ENCODE measurements at places on chromosomes 11 and 22.

DNA sequence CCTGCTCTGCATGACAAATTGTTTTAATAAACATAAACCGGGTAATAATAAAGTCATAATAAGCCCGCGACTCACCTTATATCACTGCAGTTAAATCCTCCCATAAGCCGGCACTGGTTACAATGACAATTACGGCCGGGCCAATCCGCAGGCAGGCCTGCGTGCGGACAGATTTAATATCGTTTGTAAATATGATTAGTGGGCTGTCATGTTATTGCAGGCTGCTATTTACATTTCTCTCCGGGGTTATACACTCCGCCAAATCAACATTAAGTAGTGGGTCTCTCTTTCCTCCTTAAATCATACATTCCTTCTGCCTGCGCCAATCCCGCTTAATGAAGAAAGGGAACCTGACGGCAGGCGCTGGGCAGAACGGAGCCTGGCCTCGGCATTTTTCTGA, 51.8 kb upstream of the LMO1 start:
- no peak for DNase-seq

DNA sequence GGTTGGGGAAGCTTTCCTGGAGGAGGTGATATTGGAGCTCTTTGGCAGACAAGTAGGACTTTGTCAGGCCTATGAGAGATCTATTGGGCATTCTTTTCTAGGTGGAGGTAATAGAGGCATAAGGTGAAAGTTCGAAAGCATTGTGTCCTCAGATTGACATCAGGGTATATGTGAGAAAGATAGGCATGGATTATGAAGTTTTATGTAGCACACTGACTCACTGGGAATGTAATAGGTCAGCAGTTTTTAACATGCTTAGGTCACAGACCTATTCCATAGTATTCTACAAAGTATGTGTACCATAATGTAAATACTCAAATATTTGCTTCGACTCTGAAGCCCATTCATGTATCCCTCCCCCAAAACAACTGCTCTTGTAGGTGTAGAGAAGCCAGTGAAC, 11.8 kb downstream of the HIKESHI start:
- DNase-seq, result no peak

DNA sequence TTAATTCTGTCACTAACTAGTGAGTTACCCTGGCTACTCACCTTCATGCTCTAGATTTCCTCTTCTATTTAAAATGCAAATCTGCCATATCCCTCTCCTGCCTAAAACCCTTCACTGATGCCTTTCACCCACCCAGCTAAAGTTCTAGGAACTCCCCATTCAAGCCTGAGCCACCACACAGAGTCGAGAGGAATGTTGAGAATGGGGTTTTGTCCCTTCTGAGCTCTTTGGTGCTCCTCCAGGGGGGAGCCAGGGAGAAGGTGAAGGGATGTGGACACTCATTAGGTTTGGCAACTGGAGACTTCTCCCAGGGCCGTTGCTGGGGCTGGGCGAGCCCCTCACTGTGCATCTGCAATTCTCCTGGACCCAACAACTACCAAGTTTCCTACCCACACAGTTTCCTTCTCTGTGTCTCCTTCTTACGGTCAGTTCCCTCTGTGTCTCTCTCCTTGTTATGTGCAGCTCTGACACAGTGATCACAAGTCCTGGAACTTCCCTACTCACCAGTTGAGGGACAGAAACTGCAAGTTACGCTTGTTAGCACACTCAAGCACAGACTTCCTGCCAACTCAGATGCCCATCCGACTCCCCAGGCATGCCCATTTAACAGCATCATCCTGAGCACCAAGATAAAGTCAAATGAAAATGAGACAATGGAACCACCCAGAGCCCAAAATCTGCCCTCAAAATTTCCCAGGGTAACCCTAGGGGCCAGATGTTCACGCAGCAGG, 6.5 kb upstream of the IL10RA start:
- DNase-seq, result no peak

DNA sequence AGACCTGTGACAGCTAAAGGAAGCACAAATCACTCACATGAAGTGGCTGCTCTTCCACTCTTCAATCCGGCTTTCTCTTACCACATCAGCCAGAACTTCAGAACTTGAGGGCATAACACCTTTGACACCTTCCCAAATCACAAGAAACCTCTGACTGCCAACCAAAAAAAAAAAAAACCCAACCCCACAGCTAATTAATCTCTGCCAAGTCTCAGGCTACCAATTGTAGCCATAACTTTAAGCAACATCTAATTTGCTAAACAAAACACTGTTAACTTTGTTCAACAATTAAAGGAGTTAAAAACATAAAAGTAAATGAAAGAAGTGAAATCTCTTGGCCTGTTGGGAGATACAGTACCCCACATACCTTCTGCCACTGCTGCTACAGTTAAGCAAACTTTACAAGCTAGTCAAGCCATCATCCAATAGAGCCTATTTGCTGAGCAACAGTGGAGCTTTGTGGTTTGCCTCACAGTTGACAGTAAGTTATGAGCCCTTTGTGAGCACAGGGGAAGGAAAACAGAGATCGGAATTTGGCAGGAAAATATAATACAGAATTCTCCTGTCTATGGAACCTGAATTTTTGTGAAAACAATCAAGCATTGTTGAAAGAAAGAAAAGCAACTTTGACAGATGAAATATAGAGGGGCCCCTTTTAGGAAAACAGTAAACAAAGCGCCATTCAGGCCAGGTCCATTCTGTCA, at the start of gene SOX6:
Gene SOX6, minus strand, starts transcription at position 490 of the 704 bp plus-strand sequence. CDS start 15,298 bp downstream, outside the sequence.
- DNase-seq, result peak; percentile 63
